ENCODE measurements at places on chromosomes 6 and 20.

DNA sequence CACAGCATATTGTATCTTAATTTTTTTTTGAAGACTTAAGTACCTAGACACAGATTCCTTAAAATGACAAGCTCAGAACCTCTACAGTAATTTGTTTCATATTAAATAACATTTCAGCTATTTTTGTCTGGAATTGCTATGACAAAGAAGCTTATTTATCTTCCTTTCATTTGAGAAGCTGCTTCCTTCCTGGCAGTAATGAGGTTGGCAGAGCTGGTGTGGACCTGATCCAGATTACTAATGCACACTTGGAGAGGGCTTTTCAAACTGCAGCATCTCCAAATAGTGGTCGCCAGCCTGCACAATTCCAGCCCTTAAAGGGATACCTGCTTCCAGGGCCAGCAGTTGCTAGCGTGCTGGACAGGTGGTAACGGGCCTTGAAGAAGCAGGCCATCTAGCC is 12.1 kb downstream of the PTCHD4 start:
- H3K4me1 ChIP-seq = no peaks in the 10 kb centered on the region
- no peak overlapping the region for H3K27ac ChIP-seq
- DNase-seq = no peak
- H3K4me3 ChIP-seq = no peak overlapping the region
- H3K27me3 ChIP-seq = no peaks in the 10 kb centered on the region

DNA sequence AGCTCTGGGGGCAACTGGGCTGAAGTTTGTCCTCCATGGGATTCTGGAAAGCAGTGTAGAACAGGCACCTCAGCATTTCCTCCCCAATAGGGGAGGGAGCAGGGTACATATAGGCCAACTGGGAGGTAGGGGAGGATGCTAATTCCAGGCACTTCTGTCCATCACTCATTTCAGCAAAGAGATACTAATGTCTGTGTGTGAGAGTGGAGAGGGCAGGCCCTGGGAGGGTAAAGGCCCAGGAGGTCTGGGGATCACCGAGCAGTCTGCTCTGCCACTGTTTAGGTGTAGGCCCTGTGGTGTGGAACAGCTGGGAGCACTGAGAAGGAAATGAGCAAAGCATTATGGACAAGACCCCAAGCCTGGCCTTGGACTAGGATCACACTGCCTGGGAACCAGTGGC is 158.7 kb downstream of the SLC24A3 start:
- no peaks in the 10 kb centered on the region for H3K4me1 ChIP-seq
- H3K27me3 ChIP-seq = no peaks in the 10 kb centered on the region
- no peak for DNase-seq
- H3K4me3 ChIP-seq = no peak overlapping the region
- no peak overlapping the region for H3K27ac ChIP-seq
- no peaks in the 10 kb centered on the region for H3K36me3 ChIP-seq

- no peaks in the 10 kb centered on the region for H3K36me3 ChIP-seq
- DNase-seq = no peak
- no peak overlapping the region for H3K4me3 ChIP-seq
- no peak overlapping the region for H3K27ac ChIP-seq
- H3K27me3 ChIP-seq = peaks cover 50% of the 10 kb centered on the region
- no peaks in the 10 kb centered on the region for H3K4me1 ChIP-seq
Observed at GRCh38 chr6:37625591-37626374, 71.9 kb downstream of the MDGA1 start.

DNA sequence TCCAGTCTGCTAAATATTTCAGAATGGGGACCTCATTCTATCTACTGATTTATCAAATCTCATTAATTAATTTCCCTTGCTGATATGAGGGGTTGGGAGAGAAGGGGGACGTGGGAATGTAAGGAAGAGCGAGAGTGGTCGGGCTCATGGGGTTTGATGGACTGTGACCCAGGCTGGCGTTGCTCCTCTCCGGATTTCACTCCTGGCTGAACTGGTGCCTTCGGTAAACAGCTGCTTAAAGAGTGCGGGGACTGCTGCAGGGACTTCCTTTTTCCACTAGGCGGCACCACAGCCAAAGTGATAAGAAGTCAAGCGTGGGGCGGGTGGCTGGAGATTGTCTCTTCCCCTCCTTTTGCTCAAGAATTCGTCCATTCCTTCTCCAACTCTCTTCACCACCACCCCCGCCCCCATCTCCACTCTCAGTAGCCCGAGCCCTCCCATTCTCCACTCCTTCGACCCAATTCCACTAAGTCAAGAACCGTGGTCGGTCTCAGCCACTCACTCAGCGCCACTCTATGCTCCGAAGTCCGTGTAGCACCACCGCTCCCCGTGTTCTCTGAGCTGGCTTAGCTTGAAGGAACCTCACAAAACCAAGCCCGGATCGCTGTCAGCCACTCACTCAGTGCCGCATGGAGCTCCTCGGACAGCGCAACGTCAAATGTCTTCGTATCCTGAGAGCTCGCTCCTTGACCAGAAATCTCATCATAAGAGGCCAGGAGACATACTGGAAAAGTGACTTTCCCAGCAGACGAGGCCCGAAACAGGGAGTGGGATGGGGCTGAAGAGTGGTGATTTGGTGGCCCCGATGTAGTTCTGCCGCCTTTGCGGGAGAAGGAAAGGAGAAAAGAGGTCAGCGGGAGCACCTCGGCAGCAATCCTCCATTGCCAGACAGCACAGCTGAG is 9.7 kb downstream of the TRIM31 start:
- peaks cover 31% of the 10 kb centered on the region for H3K4me1 ChIP-seq
- peak overlapping the region; percentile 21 for H3K27ac ChIP-seq
- peak; percentile 73 for DNase-seq
- H3K36me3 ChIP-seq = no peaks in the 10 kb centered on the region
- peak overlapping the region; percentile 86 for H3K4me3 ChIP-seq

DNA sequence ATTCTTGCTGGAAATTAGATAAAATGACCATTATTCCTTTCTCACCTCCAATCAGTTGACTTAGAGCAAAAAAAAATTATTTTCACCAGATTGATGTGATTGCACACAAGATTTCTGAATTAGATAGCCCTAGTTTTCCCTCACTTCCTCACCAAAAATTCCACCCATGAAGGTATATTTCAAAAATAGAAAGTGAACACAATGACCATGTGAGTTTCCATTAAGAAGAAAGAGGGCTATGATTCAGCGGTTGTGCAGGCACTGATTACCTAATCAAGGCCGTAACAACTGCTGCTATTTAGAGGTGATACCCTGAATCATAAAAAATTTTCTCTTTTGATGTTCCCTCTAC is 19.5 kb upstream of the RALGAPA2 start:
- no peak overlapping the region for H3K4me3 ChIP-seq
- H3K4me1 ChIP-seq = peaks cover 8% of the 10 kb centered on the region
- H3K27ac ChIP-seq = no peak overlapping the region
- DNase-seq = no peak
- no peaks in the 10 kb centered on the region for H3K27me3 ChIP-seq

- no peak overlapping the region for H3K27ac ChIP-seq
- no peak for DNase-seq
- no peak overlapping the region for H3K4me3 ChIP-seq
Observed at GRCh38 chr6:97222903-97223302, 60.1 kb downstream of the MMS22L start.

DNA sequence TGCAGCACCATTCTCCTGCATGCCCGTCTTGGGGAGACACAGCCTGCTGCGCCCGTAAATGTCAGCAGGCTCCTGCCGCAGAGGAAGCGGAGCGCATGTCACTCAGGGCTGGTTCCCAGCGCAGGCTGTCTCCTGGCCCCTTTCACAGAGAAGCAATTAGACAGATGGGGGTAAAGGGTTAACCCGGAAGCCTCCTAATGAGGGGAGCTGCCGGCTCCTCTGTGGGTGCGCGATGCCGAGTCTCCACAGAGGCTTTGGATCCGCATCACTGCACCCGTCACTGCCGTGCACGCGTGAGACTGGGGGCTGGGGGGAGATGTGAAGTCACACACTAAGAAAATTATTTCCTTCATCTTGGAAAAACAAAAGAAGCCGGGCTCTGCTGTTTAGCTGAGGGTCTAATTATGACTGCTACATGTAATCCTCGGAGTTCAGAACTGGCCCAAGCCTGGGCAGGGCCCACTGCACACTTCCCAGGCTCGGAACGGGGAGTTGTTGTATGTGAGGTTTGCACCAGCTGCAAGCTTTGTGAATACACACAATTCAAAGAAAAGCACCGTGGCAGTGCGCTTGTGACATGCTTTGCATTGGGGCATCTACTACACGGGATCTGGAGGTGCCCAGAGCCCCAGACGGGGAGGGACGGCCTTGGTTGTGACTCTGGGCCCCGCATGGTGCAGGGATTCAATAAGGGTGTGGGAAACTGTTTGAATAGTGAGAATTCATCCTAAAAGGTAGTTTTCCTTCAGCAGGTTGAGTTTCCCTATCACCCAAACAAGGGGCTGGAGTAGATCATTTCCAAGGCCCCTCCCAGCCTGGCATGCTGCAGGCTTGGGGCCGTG is 331.6 kb downstream of the TAF4 start:
- H3K4me3 ChIP-seq = no peak overlapping the region
- H3K4me1 ChIP-seq = no peaks in the 10 kb centered on the region
- H3K27ac ChIP-seq = no peak overlapping the region
- H3K27me3 ChIP-seq = no peaks in the 10 kb centered on the region
- H3K36me3 ChIP-seq = no peaks in the 10 kb centered on the region

DNA sequence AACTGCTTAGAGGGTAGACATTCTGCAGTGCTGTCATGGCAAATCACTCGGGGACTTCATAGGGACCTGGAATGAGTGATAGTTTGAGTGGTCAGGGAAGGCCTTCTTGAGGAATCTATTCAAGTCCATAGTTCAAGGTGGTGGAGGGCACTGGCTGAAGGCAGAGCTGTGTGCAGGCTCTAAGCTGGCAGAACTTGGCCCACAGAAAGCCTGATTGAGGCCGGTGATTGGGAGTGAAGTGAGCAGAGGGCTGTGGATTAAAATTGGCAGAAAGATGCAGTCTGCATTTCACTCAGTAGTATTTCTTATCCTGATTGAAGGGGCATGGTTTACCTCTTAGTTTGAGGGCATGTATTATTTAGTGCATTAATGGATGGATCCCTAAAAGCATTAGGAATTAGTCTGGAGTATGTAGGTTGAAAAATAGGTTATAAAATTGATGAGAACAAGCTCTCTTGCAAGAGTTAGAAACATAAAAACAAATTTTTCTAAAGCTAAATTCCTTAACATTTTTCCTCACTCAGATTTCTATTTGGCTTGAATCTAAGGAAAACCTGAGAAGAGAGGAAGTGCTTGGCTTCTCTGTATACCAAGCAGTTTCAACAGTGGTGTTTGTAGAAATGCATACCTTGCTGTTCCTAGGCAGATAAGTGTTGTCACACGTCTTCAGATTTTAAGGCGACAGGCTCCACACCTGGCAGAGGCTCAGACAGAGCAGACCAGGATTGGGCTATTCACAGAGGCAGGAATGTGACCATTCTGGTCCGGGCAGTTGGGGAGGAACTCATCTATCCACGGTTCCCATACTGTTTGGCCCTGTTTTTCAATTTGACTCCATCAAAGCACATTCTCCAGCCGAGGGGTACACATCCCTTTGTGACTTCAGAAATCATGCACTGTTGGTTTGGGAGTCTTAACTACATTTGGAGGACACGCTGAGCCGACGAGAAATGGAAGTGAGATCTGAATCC is 45.2 kb downstream of the UTRN start:
- H3K27ac ChIP-seq = no peak overlapping the region
- no peaks in the 10 kb centered on the region for H3K36me3 ChIP-seq
- no peak overlapping the region for H3K4me3 ChIP-seq
- H3K27me3 ChIP-seq = no peaks in the 10 kb centered on the region

- peak overlapping the region; percentile 58 for H3K4me3 ChIP-seq
- H3K27ac ChIP-seq = peak overlapping the region; percentile 46
- peaks cover 5% of the 10 kb centered on the region for H3K27me3 ChIP-seq
- H3K36me3 ChIP-seq = no peaks in the 10 kb centered on the region
- H3K4me1 ChIP-seq = peaks cover 6% of the 10 kb centered on the region
Observed at GRCh38 chr6:141562186-141562811, 570.4 kb upstream of the GJE1 start.

- H3K27ac ChIP-seq = no peak overlapping the region
- H3K4me1 ChIP-seq = no peaks in the 10 kb centered on the region
- H3K36me3 ChIP-seq = no peaks in the 10 kb centered on the region
- no peaks in the 10 kb centered on the region for H3K27me3 ChIP-seq
- H3K4me3 ChIP-seq = no peak overlapping the region
- no peak for DNase-seq
Observed at GRCh38 chr6:135527116-135527959, 29.8 kb upstream of the AHI1 start.

Measured in T-cell (primary cell).